ENCODE measurements at places on chromosomes 4 and X.
A peak's percentile ranks its signal among the peaks of the same experiment; 100 is the strongest.

GRCh38 chrX:149185087-149185486 is 320.0 kb downstream of the IDS start:
- no peak for DNase-seq

- DNase-seq = no peak
Measured at GRCh38 chr4:25457053-25457715, 80.1 kb downstream of the ANAPC4 start.

GRCh38 chr4:183747380-183747779 is 88.3 kb downstream of the TRAPPC11 start:
- no peak for DNase-seq

GRCh38 chr4:74751247-74751646 is 43.1 kb downstream of the BTC start:
- DNase-seq = no peak

DNA sequence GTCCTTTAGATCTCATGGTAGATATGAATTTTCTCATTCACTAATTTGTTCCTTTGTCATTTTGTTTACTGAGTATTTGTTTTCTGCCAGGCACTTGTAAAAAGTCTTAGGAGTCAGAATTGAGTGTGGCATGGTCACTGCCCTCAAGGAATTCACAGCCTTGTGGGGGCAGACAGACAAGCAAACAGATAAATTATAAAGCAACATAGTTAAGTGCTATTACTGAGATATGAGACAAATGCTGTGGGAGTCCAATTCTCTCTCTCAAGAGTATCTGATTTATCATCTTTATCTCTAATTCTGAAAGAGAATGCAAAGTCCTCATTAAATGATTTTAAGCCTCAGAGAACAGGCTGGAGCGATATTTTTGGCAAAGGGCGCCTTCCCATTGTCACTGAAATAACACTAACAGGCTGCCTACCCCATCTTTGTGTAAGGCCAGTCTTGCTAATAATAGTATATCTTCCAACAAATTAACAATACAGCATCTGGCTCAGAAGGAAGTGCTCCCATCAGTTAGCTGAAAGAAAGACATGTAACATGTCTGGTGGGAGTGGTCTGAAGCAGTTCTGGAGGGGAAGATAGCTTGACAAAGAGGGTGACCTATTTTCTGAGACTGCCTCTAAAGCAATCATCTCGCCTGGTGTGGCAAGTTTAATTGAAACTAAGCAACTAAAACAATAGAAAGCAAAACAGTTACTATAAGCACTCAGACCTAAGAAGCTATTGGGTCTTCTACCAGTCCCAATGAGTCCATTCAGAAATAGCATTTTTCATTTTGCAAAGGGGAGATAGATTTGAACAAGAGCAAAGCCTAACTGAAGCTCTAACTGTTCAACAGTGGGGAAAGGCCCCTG is 61.5 kb upstream of the AMOT start:
- DNase-seq = no peak

DNA sequence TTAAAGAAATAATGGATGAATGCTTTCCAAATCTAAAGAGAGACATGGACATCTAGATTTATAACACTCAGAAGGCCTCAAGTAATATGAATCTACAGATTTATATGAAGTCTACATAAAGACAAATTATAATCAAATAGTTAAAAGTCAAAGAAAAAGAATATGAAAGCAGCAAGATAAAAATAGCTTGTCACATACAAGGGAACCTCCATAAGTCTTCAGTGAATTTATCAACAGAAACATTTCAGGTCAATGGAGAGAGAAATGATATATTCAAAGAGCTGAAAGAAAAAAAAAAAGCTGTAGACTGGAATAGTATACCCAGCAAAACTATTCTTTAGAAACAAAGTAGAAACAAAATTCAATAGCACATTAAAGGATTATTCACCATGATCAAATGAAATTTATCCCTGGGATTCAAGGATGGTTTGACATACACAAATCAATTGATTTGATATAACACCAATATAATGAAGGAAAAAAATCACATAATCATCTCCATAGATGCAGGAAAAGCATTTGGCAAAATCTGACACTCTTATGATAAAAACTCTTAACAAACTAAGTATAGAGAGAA is 346.6 kb upstream of the PABPC4L start:
- no peak for DNase-seq

DNA sequence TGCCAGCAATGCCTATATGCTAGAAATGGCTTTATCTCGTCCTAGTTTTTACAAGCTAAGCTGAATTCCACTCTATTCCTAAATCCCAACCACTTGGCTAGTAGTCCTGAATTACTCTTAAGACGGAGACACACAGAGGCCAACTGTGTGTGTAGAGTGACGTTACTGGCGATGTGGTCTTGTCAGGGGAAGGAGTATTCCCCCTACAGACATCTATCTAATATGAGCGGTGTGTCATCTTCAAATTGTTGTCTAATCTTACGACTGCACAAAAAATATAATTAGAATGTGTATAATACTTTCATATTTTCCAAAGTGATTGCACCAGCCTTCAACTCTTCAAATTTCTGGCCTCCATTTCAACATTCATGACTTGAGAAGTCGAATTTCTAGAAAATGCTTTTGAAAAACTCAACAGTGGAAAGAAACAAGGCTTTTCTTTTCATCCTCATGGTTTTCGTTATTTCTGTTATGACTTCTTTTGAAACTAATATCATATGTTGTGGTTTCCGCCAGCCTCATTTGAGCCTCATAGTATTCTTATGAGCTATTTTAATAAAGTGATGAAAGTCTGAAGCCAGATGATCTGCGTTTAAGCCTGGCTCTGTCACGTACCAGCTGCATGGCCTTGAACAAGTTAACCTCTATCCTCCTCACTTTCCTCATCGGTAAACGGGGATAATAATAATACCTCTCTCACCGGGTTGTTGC is 132.3 kb downstream of the SOWAHB start:
- DNase-seq = no peak

DNA sequence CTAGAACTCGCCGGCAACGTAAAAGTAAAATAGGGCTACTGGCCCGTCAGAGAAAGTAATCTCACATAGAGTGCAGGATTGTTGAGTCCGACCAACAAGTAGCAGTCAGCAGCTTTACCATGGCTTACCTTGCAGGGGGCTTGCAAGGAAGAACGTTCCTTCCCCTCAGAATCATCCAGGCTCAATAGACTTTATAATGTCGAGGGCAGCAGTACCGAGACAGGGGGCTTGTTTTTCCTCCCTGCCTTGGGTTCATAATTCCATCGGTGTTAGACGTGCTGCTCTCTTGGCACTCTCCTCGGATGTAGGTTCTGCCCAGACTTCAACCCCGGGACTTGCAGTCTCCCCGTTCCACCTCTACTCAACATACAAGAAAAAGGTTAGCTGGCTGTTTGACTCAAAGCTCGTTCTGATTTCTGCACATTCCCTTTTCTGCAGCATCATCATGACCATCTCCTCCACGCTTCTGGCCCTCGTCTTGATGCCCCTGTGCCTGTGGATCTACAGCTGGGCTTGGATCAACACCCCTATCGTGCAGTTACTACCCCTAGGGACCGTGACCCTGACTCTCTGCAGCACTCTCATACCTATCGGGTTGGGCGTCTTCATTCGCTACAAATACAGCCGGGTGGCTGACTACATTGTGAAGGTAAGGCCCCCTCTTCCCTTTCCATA is 1.5 kb downstream of the SLC10A4 start:
- peak; percentile 6 for DNase-seq

- DNase-seq = no peak
Measured at GRCh38 chrX:129523079-129523911, at the start of gene SMARCA1. SMARCA1 (minus strand) TSS chrX:129523490; CDS start chrX:129523370, 120 bp downstream.

DNA sequence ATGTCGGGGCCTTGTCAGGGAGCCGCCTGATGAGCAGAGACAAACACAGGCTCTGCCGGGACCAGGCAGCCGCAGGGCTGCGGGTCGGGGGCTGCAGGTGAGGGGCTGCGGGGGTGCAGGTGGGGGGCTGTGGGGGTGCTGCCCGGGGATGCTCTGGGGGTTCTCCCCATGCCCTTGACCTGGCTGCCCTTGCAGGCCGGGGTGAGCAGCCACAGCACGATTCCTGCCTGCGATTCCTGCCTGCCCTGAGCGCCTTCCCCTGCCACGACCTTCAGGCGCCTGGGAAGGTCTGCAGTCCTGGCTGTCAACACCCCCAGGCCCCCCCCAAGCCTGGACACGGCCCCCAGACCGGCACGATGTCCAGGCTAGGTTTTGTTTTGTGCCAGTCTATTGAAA is 106.3 kb downstream of the FAM53A start:
- DNase-seq = no peak

DNA sequence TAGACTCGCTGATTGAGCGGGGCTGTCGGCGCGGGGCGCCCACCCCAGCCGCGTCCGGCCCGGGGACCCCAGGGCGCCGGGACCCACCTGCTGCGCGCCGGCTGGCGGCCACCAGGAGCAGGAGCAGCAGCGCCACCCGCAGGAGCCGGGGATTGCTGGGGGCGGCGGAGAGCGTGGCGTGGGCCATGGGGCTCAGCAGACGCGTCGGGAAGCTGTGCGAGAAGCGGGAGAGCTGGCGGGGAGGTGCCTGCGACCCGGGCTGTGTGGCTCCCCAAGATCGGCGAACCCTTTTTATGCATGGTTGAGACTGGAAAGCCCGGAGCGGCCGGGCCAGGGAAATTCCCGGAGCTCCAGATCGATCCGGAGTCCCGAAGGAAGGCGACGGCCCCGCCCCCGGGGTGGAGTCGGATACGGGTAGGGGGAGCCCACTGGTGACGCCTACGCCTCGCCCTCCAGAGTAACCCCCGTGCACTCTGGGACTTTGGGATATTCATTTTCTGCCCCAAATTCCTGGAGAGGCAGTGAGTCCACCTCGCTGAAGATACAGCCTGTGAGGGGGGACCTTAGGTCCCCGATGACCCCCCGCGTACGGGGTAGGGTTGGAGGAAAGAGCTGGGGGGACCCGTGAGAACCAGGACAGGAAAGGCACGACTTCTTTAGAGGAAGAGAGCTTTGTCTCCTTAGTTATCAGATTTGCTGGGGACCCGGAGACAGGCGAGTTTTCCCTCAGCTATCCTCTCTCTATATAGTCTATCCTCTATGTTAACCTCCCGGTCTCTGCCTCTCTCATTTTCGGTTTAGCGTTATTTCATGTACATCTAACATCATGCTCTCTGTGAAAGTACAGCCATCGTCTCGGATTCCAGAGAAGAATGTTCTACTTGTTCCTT is at the start of gene CXCL3:
CXCL3 (minus strand) TSS at position 265 of the 890 bp plus-strand sequence; CDS start at position 187, 78 bp downstream.
- no peak for DNase-seq

DNA sequence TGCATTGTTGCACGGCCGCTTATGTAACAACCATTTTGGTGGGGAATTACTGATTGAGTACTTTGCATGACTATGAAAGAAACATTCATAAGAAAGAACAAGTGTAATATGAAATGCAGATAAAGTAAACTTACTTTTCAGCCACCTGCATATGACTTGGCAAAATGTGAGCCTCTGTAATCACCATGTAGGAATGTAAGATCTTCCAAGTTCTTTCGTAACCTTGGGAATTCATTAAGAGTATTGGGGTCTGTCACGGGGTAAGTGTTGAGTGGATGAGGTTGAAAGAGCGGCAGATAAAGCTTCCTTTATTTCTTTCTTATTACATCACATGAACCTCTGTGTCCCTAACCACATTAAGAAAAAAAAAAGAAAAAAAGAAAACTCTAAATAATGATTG is 348.5 kb upstream of the NR3C2 start:
- DNase-seq = no peak

DNA sequence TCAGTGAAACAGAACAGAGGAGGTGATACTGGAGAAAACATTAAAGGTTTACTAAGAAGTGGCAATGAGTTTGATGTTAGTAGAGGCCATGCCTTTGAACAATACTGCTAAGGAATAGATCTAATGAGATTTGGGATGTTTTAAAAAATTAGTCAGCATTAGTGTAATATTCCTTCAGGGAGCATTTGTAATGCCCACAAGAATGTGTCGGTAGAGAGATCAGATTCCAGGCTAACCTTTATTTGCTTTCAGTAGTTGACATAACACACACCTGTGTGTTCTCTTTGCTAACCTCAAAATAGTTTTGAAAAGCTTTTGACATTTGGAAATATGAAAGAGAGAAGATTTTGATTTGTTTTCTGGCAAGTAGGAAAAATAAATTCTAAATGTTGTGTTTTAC is 328.8 kb downstream of the BMPR1B start:
- no peak for DNase-seq

GRCh38 chrX:65667157-65667502 is 324 bp upstream of the MSN start:
- DNase-seq = no peak

- DNase-seq = no peak
Measured at GRCh38 chr4:32607978-32608377, 1887.8 kb downstream of the PCDH7 start.
